ENCODE measurements at places on chromosomes 3 and 15. TPM values are rescaled to one million over a fixed set of nuclear protein-coding genes. Genes with fewer than 3 reads are reported as not detected.

- peak; percentile 26 for DNase-seq
These were observed 43.0 kb downstream of the RASA2 start for GRCh38 chr3:141529717-141530414.

DNA sequence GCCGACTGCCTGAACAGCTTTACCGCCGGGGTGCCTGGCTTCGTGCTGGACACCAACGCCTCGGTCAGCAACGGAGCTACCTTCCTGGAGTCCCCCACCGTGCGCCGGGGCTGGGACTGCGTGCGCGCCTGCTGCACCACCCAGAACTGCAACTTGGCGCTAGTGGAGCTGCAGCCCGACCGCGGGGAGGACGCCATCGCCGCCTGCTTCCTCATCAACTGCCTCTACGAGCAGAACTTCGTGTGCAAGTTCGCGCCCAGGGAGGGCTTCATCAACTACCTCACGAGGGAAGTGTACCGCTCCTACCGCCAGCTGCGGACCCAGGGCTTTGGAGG lies 815 bp downstream of the SPINT1 start:
- DNase-seq, result no peak

GRCh38 chr15:101175401-101175800 lies 76.4 kb downstream of the CHSY1 start:
- DNase-seq, result no peak

- DNase-seq, result no peak
These were observed 87.0 kb downstream of the EEFSEC start for GRCh38 chr3:128240232-128240631.

- peak; percentile 75 for DNase-seq
These were observed 430.7 kb upstream of the CFAP20DC start for GRCh38 chr3:59480486-59480995.

DNA sequence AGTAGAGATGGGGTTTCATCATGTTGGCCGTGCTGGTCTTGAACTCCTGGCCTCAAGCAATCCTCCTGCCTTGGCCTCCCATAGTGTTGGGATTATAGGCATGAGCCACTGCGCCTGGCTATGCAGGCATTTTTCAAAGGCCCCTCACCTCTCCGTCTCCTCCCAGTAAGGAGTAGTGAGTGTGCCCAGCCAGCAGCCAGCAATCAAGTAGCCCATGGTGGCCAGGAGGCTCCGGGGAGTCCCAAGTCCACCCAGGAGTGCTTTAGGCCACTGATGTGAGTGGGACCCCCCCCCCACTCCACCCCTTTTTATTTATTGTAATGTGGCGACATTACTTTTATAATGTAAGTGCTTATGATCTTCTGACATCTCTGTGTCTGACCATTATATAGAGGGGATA lies 8.1 kb downstream of the ISG20 start:
- no peak for DNase-seq

DNA sequence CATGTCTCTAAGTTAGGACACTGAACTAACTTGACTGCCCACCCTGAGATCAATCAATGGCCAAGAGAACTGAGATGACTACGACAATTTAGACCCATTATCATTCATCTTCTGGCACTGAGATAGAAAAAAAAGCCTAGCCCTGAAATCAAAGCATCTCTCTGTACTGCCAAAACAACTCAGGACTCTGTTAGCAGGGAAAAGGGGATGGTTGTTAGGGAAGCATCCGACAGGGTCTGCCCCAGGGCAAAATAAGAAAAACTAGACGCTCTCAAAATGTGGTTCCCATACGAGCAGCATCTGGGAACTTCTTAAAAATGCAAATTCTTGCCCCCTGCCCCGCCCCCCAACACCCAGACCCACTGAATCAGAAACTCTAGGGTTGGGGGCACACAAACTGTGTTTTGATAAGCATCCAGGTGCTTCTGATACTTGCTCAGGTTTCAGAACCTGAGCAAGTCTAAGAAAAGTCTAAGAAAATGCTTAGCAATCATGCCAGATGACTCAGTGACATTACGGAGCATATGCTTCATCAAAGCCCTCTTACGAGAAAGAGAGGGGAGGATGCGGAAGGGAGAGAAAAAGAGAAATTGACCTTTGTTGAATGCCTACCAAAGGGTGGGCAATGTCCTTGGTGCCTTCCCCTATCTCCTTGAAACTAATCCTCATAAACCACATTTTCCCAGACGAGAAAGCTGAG lies 172.8 kb upstream of the HES1 start:
- peak; percentile 44 for DNase-seq

- no peak for DNase-seq
These were observed 12.7 kb upstream of the MUC20 start for GRCh38 chr3:195708061-195708460.

DNA sequence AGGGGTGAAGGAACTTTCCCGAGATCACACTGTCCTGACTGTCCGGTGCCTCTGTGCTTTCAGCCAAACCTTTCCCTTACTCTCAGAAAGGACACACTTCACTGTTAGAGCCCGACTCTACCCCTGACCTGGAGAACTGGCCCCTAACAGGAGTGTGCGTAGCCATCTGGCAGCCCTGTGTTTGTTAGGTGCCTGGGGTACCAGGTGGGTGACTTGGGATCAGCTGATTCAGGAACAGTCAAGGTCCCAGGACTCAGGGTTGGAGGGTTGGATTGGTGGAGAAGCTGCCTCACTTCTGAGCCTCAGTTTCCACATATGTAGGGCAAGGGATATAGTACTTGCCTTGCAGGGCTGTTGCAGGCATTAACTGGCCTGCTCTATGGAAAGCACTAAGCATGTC lies 98.3 kb upstream of the SLC6A11 start:
- DNase-seq, result no peak

GRCh38 chr3:46923559-46924350 lies 46.2 kb downstream of the PTH1R start:
- DNase-seq, result no peak

- no peak for DNase-seq
These were observed 48.8 kb downstream of the ABHD2 start for GRCh38 chr15:89136818-89137772.

GRCh38 chr15:82763361-82764116 lies 42.3 kb downstream of the FSD2 start:
- no peak for DNase-seq

DNA sequence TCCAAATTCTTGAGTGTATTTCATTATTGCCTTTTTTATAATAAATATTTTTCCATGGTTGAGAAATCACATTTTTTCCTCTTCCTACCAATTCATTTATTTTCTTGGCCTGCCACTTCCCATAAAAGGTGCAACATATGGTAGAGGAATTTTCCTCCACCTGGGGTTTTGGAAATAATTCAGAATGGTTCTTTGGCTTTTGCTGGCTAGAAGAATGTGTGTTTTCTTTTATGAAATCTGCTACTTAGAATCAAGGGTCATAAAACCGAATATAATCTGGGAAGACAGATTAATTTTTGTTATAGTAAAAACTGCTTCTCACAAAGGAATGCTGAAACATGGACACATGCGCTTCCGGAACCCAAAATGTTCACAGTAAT lies 54.0 kb upstream of the POMGNT2 start:
- no peak for DNase-seq

DNA sequence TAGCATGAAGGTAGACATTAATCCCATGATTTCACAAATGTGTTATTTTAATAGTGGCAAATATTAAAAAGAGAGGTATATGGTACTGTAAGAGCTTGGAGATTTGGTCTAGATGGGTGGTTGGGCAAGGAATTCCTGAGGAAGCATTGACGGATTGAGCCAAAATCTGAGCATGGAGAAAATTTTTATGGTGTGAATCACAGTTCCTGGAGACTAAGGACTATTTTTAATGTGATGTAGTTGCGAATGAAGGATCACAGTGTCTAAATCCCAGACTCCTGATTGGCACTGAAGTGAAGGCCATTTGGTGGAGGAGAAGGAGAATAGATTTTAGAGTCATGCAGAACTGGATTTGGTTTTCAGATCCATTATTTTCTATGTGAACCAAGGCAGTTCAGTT lies 188.7 kb upstream of the FEZF2 start:
- peak; percentile 67 for DNase-seq

DNA sequence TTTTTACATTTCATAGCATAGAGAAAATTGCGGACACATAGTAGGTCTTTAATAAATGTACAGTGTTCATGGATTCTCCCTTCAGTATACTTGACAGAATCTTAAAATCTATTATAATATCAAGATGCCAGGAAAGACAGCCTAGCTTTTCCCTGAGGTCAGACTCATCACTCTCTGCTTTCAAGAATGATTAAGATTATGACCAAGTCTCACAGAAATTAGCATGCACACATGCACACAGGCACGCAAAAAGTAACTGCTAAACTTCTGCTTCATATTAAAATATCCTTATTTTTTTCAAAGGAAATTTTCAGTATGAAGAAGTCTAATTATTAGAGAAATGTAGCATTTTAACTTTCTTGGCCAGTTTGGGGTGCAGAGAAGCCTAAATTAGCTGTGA lies 493.8 kb upstream of the NECTIN3 start:
- no peak for DNase-seq

DNA sequence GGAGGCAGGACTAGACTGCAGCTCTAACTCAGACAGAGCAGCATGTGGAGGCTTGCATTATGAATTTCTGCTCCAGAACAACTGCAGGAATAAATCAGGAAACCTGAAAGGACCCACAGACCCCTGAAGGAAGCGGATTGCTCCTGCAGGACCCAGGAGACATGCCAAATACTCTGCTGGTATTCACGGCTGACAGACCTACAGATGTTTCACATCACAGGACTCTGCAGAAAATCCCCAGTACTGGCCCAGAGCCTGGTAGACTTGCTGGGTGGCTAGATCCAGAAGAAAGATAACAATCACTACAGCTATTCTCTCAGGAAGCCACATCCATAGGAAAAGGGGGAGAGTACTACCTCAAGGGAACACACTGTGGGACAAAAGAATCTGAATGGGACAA lies 942.1 kb downstream of the AGBL1 start:
- DNase-seq, result no peak

- DNase-seq, result no peak
These were observed 7.5 kb downstream of the KNSTRN start for GRCh38 chr15:40389824-40390595.

DNA sequence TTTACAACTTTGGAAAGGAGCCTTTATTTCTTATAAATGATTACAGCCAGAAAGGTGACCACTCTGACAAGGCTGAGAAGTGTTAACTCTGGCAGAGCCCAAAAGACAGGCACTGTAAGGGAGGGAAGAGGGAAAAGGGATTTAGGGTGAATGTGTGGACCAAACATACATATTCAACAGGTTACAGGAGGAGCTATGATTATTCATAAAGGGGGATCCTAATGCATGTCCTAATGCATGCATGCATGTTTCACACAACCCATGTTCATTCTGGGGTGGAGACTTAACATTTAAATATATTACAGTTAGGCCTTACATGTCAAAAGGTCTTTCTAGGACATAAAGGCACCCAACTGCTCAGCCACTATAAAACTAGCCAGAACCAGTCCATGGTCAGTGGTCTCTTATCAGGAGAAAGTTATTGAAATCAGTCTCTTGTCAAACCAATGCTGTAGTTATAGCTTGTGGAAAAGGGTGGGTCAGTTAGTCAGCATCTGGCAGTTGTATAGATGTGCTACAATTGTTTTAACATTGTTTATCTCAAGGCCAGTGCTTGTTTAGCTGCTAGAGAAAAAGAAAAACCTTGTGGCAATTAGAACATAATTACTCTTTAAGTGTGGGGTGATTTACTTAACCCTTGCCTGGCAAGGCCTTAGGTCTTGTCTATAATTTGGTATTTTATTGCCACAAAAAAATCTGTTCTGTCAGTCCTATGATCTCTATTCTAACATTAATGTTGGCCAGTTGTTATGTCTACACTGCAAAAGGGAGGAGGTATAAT lies 77.5 kb downstream of the RAD18 start:
- DNase-seq, result no peak

GRCh38 chr3:73719861-73720260 lies 95.1 kb upstream of the PDZRN3 start:
- DNase-seq, result no peak

GRCh38 chr3:4478261-4478660 lies 11.2 kb upstream of the SUMF1 start:
- no peak for DNase-seq

DNA sequence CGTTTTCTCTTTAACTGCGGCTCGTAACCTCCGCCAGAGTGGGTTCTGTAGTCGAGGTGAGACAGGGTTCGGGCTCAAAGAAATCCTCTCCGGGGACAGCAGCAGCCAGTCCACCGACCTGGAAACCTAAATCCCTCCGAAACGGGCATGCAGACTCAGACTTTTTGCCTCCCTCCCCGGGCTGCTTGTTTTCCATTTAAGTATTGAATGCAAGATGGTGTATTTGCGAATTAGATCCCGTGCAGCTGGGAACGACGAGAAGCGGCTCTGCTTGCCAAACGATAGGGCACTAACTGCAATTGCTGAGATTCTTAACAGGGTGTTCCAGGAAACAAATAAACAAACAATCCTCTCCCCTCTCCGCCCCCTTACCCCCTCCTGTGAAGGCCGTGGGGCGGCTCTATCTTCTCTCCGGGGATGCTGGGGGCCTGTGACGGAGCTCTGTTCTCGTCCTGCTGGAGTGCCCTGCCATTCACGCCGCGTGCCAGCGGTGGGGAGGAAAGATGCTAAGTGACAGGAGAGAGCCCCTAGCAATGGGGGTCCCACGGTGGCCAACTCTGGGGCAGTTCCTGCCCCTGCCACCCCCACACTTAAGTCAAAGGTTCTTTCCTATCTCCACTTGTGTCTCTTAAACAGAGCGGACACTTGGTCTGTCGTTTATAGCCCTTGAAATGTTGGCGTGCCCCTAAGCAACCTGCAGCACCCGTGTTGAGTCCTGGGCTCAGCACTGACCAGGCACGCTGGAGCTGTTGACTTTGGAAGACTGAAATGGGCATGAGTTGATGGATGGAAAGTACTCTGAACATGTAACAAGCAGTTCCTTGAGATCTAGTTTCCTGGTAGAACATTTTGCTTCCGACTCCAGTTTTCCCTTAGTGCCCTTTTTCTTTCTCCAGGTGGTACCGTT lies 1.3 kb upstream of the ETV5 start:
- no peak for DNase-seq

The SCN5A gene
- total RNA-seq, result not detected

The OCA2 gene
- not detected for total RNA-seq

The GASK1A gene
- not detected for total RNA-seq

The TM4SF1 gene
- total RNA-seq, result 20.1 TPM

The NCBP2 gene
- 91.8 TPM for total RNA-seq

The MUSTN1 gene
- not detected for total RNA-seq

The PARP14 gene
- total RNA-seq, result 23.8 TPM

The NME9 gene
- not detected for total RNA-seq

The FRMD5 gene
- total RNA-seq, result 0.98 TPM

The TUBGCP4 gene
- 23.3 TPM for total RNA-seq
